Posterior cingulate gyrus (tissue), 11 donors: ENCODE measurements at places on chromosomes 3 and 15.

DNA sequence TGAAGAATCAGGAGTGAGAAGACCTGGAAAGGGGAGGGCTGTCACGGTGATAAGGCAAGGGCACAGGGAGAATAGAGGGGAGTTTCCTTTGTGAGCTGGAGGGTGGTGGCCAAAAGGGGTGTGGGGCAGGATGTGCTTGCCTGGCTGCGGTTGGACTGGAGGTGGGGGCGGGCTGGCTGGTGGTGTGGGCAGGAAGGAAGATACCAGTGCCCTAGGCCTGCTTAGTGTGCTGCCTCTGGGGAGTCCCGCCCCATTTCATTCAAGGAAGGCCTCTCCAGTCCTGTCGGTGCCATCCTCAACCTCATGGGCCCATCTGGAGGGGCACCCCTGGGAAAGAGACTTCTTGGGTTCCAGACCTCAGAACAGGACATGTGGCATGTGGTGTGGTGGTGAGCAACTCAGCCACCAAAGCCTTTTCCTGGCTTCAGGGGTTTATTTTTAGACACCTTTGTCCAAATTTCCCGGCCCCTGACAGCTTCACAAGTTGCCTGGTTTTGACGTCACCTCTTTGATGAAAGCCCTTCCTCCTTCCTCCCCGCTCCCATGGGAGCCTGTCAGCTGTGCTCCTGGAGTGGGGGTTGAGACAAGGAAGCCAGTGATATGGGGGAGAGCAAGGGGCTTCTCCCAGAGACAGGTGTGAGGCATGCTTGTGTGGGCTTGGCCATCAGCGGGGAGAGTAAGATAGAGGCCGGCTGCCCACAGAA lies 15.6 kb downstream of the TEX264 start:
- DNase-seq: no peak

GRCh38 chr3:113658107-113658506 lies 38.3 kb downstream of the USF3 start:
- DNase-seq: no peak

DNA sequence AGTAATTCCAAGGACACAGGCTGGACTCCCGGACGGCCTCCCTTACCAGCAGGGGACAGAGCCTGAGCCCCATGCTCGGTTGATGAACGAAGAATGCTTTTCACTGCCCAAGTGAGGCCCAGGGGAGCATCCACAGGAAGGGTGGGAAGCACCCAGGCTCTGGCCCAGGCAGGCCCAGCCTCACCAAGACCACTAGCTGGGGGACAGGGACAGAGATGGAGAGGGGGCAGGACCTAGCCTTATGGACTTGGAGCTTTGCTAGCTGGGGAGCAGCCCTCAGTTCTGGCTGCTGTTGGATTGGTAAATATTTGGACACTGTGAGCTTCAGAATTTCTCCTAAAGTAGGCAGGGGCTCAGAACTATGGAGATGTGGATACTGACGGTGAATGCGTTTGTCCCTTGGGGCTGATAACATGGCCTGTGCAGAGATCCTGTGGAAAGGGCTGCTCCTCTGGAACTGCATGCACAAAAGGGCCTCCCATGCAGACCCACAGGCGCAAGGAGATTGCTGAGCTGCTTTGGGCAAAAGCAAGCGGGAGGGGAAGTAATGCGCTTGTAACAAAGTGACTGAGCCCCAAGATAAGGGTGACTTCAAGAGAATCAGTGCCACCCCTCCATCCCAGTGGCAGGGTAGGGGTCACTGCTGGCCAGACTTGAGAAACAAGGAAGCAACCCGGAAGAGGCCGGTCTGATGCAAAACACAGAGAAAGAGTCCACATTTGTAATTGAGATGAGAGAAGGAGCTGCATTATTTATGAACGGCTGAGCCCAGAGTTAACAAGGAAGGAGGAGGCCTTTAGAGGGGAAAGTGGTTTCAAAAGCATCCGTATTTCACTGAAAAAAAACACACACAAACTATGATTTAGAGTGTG lies 70.1 kb upstream of the MEF2A start:
- no peak for DNase-seq

GRCh38 chr15:48361685-48362084 lies 30.5 kb downstream of the DUT start:
- no peak for DNase-seq

- DNase-seq: no peak
Measured at GRCh38 chr3:4464576-4464975, 2.5 kb downstream of the SUMF1 start.

- DNase-seq: no peak
Measured at GRCh38 chr3:52269776-52270175, 8.7 kb downstream of the WDR82 start.

DNA sequence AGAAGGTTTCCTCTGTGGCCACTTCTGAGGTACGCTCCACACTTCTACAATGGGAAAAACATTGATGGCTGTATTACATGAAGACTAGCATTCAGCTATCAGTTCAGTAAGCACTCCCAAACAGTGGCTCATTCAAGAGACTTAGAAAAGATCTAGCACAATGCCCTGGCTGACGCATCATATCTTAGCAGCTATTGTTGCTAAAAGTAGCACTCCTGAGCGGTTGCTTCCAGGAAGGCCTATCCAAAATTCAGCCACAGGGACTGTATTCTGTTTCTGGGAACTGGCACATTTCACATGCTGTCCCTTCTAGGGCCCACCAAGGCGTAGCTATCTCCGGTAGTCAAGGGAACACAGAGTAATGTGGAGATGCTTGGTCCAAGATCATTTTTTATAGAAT lies 21.2 kb upstream of the SPRED1 start:
- no peak for DNase-seq

DNA sequence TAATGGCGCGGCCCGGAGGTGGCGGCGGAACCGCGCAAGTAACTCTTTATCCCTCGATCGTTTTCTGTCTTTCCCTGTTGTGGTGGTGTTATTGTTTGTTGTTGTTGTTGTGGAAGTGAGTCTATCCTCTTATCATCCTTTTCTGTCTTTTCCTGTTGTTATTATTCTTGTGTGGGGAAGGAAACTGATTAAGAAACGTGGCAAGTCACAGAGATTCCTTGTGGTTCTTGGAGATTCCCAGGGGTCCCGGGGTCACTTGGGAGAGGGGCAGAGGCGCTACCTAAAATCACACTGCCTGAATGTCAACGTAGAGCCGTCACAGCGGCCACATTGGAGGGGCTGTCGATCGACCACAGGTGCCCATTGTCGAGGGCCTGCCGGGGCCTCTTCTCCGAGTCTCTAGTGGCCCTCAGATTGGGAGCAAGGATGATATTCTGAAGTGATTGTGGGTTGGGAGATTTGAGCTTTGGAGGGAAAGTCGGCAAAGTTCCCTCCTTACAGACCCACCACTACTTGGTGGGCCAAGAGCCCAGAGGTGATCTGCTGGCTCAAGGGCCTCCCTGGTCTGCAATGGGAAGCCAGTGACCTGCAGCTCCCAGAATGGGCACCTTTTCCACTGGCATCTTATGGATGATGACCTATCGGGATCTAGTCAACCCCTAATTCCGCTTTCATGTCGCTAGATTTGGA lies 790 bp downstream of the PARP14 start:
- no peak for DNase-seq

GRCh38 chr3:155079468-155079745 lies 712 bp upstream of the MME start:
- DNase-seq: no peak

GRCh38 chr3:142337994-142338393 lies 109.8 kb downstream of the XRN1 start:
- DNase-seq: no peak

DNA sequence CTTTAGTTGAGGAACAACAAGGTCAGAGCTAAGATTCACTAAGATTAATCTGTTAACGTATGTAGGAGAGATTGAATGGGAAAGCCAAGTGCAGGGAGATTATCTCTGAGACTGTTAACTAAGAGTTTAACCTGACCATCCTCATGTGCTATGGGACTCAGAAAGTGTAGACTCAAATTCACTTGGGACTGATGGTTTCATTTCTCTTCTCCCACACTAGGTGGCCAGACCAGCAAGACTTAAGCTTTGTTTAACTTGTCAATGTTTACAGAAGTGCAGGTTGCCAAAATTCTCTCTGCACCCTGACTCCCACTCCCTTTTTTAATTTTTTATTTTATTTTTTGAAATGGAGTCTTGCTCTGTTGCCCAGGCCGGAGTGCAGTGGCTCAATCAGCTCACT lies 6.3 kb upstream of the HEXA start:
- no peak for DNase-seq

DNA sequence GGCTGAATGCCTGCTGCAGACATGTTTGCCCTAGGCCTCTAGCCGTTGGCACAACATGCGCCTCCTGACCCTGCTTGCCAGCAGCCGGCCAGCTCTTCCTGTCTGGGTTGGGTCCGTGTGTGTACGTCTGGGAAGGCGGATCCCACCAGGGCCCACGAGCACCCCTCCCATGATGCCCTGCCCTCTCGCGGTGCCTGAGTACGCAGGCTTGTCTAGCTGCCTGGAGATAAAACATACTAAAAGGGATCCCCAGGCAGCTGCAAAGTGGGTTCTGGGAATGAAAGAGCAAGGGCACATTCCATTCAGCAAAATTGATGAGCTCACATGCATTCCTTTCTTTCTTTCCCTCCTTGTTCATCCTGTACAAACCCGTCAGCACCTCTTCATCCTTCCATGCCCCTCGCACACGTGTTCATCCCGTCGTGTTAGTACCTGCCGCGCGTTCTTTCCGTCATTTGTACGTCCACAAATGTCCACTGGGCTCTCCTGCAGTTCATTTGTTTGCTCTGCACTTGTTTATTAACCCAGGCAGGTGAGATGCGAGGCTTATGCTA lies 74.3 kb downstream of the FBLN2 start:
- DNase-seq: peak; percentile 45

DNA sequence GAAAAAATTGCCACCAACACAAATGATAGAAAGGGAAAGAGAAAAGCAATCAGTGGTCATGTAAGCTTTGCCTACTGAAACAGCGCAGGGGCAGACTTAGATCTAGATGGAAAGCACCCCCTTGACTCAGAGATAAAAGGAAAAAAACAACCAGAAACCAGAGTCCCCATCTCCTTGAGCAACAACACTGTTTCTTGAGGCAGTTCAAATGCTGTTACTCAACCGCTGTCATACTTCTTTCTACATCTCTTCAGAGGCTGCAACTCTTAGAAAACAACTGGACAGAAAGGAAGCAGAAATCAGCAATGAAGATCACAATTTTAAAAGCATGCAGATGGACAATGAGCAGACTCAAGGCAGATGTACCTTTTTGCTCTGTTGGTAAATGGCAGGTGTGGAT lies 36.5 kb downstream of the FSIP1 start:
- no peak for DNase-seq

DNA sequence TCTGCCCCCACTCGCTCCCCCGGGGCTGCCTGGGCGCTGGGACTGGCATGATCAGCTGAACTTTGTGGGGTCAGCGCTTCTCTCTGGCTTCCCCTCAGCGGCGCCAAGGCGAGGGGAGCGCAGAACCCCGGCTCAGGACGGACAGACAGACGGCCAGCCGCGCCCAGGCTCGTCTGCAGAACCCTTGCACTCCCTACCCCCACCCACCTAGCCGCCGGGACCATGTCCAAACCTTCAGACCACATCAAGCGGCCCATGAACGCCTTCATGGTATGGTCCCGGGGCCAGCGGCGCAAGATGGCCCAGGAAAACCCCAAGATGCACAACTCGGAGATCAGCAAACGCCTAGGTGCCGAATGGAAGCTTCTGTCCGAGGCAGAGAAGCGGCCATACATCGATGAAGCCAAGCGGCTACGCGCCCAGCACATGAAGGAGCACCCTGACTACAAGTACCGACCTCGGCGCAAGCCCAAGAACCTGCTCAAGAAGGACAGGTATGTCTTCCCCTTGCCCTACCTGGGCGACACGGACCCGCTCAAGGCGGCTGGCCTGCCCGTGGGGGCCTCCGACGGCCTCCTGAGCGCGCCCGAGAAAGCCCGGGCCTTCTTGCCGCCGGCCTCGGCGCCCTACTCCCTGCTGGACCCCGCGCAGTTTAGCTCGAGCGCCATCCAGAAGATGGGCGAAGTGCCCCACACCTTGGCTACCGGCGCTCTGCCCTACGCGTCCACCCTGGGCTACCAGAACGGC lies 621 bp downstream of the SOX14 start:
- no peak for DNase-seq

DNA sequence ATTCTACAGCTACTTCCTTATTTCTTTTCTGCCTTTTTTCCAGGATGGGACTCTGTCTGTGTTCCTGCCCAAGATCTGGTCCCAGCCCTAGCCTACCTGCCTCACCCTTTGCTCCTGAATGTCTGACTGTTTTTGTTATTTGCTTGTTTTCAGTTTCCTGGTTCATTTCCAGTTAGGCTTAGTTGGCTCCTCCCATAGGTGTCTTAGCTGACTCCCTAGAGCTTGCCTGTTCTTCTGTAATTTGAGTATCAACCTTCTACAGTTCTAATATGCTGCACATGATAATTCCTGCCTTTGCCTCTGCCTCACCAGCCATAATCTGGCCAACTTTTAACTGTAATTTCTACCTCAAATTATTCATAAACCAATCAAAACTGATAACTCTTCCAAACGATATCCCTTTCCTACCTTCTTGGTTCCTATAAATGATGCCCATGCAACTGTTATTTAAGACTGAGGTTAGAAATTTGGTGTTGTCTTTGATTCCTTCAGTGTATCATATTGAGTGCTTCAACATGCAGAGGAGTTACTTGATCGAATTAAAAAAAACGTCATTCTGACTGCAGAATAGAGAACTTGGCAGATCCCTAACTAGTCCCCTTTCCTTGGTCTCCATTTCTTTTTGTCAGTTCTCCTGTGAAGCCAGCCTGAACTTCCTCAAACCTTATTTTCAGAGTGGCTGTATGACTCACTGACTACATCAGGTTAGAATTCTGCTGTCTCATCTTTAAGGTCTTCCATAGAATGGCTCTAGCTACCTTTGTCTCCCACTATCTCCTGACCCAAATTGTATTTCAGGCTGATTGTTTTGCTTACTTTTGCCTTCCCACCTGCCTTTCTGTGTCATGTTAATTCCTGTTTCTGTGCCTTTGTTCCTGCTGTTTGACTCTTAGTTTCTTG lies 8.4 kb downstream of the GOLM2 start:
- DNase-seq: no peak

DNA sequence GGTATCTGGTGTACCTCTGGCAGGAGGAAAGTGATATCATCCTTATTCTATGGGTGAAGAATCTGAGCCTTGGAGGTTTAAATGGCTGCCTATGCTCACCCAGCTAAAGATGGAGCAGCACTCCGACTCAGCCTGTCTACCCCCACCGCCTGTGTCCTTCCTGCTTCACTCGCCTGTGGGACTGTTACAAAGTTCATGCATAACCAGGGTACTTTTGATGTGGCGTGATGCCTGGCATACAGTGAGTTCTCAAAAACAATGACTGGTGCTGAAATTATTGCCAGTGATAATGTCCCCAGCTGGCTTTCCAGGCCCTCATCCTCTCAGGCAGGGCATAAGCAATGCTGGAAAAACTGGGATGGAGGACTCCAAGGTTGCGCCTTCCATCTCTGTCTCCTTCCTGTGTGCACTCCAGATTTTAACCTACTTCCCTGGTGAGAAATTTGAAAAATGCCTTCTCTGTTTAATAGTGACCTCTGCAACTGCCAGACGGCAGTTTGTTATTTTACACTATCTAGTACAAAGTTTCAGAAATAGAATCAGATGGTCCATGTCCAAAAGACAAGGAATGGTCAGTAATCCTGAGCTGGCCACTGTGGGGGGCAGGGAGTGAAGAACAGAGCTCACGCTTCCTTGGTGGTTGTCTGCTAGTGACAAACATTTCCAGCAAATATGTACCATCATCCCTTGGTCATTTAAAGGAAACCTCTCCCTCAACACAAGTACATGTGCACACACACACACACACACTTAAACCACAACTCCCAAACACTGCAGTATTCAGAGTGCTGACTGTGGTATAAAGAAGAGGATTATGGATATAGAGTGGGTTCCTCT lies 86.5 kb upstream of the NMNAT3 start:
- DNase-seq: no peak

- no peak for DNase-seq
Measured at GRCh38 chr3:113270786-113271185, 59.4 kb downstream of the BOC start.
